ENCODE measurements at places on chromosomes 3 and 15. TPM values are rescaled to one million over a fixed set of nuclear protein-coding genes. Genes with fewer than 3 reads are reported as not detected.
A peak's percentile ranks its signal among the peaks of the same experiment; 100 is the strongest.

B3GALNT1 gene
- 27.5 TPM for total RNA-seq

GRCh38 chr15:34102175-34102925, 467 bp downstream of the PGBD4 start:
- no peak for DNase-seq

DNA sequence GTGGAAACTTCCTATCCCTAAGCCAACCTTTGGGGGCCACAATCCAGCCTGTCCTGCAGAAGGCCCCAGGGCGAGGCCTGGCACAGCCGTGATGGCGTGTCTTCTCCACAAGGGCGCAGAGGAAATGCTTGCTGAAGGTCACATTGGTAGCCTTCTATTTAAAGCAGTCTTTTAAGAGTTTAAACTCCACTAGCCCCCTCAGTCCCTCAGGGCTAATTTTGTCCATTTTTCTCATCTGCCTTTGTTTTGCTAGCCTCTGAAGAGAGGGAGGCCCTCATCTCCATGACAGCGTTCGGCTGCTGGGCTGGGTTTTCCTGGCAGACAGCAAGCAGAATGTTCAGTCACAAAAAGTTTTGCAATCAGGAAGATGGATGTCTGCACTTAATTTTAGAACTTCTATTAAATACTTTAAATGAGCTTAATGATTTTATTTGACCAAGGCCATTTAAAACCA, 40.8 kb downstream of the RARB start:
- peak; percentile 64 for DNase-seq

- peak; percentile 17 for DNase-seq
These were observed 1.3 kb upstream of the LRRC58 start for GRCh38 chr3:120350401-120350941.

- peak; percentile 36 for DNase-seq
These were observed 37.5 kb upstream of the CCR4 start for GRCh38 chr3:32913790-32914446.

- DNase-seq: no peak
These were observed 119.8 kb downstream of the AKAP13 start for GRCh38 chr15:85500060-85500708.

Measured in tongue (tissue), 3 donors.